ENCODE measurements at places on chromosomes 3 and 15.

- DNase-seq = no peak
These were observed 25.5 kb downstream of the OSBPL10 start for GRCh38 chr3:31955581-31955980.

DNA sequence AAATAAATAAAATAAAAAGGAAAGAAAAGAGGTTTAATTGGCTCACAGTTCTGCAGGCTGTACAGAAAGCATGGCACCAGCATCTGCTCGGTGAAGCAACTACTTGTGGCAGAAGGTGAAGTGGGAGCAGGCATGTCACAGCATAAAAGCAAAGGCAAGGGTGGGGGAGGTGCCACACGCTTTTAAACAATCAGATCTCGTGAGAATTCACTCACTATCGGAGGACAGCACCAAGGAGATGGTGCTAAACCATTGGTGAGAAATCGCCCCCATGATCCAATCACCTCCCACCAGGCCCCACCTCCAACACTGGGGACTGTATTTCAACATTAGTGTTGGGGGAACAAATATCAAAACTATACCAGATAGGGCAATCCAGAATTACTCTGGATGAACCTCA lies 15.3 kb downstream of the SCG3 start:
- DNase-seq = no peak

DNA sequence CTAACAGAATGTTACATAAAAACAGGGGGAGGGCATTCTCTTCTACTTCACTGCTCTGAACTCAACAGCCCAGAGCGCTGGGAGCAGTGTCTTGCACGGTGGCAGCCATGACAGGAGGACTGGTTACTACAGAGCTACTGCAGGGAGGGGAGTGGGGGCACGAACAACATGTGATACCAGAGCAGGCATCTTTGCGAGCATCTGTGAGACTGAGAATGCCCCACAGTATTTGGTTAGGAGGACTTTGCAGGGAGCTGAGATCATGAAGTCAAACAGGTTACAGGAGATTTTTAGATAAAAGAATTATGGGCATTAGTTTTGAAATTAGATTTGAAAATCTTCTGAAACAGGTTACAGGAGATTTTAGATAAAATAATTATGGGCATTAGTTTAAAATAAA lies 58.8 kb upstream of the GOLGA8B start:
- DNase-seq = no peak

- DNase-seq = peak; percentile 44
These were observed at the start of gene CA12 for GRCh38 chr15:63381301-63382204. Gene CA12, minus strand, starts transcription at chr15:63381846. Its CDS starts 126 bp downstream, at chr15:63381720.

GRCh38 chr3:25038922-25039321 lies 389.1 kb upstream of the RARB start:
- no peak for DNase-seq

GRCh38 chr3:119795849-119796248 lies 13.9 kb downstream of the NR1I2 start:
- no peak for DNase-seq
